ENCODE measurements at places on chromosomes 7 and 10.
A peak's percentile ranks its signal among the peaks of the same experiment; 100 is the strongest.

DNA sequence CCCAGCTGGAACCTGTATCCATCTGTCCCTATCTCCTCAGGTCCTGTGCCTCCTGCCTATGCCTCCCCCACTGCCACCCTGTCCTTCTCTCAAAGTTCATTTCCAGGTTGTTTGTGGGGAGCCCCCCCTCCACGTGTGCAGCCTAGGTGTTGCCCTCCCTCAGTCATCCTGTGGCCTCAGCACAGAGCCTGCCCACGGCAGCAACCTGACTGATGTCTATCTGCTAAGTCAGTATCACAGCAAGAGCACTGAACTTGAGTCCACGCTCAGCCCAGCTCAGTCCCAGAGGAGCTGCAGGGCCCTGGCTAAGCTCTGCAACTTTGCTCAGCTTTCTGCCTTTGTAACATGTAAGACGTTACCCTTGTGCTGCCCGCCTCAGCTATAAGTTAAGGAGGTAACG is 28.7 kb downstream of the FAM53B start:
- DNase-seq = no peak

- DNase-seq = no peak
Observed at GRCh38 chr7:82945480-82945879, 217.2 kb downstream of the PCLO start.

DNA sequence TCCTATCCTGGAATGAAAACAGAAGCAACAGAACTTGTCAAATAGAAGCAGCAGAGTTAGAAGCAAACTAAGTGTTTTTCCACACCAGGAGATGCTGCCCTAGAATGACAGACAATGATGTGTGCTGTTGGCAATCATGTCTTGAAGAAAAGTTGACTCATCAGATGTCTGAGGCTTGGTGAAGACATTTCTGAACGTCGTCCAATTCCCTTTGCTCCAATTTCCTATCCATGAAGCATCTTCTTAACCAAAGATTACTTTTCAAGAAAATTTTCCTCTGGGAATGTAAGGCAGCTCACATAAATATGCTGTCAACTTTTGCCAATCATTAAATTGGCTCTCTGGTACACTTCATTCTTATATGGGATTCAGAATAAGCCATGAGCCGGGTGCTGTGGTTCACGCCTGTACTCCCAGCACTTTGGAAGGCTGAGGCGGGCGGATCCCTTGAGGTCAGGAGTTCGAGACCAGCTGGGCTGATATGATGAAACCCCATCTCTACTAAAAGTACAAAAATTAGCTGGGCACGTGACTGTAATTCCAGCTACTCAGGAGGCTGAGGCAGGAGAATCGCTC is 34.6 kb downstream of the MALSU1 start:
- DNase-seq = no peak

DNA sequence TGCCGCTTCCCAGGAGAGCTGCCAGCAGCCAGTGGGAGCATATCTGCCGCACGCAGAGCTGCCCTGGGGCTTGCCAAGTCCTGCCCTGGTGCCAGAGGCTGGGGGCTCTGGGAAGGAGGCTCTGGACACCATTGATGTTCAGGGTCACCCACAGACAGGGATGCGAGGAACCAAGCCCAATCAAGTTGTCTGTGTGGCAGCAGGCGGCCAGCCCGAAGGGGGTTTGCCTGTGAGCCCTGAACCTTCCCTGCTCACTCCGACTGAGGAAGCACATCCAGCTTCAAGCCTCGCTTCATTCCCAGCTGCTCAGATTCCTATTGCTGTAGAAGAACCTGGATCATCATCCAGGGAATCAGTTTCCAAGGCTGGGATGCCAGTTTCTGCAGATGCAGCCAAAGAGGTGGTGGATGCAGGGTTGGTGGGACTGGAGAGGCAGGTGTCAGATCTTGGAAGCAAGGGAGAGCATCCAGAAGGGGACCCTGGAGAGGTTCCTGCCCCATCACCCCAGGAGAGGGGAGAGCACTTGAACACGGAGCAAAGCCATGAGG is 94.6 kb downstream of the TACC2 start:
- DNase-seq = no peak

DNA sequence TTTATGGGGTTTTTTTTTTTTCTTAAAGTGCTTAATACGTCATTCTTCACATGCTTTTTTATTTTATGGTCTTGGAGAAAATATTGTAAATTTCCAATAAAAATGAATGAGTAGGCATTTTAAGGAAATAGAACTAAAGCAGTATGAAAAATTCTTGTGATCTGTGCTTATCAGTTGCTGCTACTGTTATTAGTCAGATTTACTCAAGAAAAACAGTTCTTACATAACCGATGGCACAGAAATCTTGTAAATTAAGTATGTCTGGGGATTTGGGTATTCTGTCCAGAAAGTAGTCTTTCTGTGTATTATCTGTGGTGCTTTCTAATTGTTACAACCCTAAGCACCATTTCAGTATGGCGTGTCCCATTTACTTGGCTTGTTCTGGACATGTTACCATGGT is 64.7 kb downstream of the LRGUK start:
- peak; percentile 50 for DNase-seq

- DNase-seq = no peak
Observed at GRCh38 chr7:129161524-129162225, 17.2 kb downstream of the TSPAN33 start.

DNA sequence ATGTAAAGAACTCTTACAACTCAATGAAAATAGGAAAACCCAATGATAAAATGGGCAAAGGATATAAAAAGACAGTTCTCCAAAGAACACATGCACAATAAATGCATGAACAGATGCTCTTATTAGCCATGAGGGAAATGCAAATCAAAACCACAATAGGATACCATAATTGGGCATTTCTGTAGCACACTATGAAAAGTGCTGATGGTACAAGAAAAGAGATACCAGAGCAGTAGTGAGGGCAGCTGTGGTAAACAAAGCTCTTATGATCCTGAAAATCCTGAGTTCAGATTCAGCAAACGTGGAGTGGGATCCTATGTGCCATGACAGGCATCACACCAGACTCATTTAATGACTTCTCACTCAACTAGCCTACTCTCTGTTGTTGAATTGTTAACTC is 96.7 kb upstream of the SLC25A13 start:
- no peak for DNase-seq

GRCh38 chr10:103923502-103923901 is 5.5 kb upstream of the STN1 start:
- DNase-seq = no peak

DNA sequence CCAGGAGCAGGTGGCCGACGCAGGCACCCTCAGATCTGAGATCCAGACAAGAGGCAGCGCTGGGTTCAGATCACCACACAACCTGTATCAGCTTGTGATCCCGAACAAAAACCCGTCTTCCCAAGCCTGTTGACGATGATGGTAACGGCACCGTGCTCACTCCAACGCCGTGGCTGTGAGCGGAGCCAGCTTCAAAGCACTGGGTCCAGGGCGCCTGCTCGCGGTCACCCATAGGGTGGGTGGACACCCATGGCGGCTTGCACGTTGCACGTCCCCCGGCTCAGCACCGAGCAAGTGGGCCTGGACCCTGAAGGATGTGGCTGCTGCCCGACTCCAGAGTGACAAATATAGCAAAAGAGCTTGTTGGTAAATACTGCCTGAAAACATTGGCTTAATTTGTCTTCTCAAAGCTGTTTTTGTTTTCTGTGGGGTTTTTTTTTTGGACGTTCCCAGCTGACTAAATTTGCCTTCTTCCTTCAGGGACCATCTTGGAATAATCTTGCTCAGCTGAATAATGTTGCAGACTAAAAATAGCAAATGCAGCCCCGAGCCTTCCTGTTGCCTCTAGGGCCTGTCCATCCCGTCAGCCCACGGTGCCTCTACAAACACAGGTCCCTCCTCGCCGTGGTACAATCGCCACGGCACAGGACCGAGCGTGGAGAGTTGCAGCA is 41.0 kb downstream of the FOXK1 start:
- DNase-seq = no peak

GRCh38 chr7:43764039-43764761 is 5.7 kb downstream of the BLVRA start:
- DNase-seq = peak; percentile 86

DNA sequence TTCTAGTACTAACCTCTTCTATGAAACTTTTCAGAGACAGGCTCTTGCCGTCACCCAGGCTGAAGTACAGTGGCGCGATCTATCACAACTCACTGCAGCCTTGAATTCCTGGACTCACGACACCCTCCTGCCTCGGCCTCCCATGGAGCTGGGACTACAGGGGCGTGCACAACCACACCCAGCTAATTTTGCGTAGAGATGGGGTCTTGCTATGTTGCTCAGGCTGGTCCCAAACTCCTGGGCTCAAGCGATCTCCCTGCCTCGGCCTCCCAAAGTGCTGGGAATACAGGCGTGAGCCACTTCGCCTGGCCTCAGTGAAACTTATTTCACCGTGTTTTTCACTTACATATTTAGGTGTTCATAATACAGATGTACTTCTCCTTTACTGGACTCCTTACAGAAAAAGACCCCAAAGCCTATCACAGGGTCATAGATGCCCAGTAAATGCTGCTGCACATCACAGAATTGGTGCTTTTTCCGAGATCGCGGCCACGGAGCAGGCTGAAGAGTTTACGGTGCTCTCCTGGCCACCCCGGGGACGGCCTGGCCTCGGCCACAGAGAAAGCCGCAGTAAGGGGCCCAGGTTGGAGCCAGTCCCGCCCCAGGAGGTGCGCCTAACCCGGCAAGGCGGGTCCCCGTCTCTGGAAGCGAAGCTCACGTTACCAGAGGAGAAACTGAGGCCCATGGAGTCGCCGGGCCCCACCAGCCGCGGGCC is 595 bp downstream of the TBL2 start:
- no peak for DNase-seq

- no peak for DNase-seq
Observed at GRCh38 chr10:97518301-97519043, 19.7 kb downstream of the UBTD1 start.

DNA sequence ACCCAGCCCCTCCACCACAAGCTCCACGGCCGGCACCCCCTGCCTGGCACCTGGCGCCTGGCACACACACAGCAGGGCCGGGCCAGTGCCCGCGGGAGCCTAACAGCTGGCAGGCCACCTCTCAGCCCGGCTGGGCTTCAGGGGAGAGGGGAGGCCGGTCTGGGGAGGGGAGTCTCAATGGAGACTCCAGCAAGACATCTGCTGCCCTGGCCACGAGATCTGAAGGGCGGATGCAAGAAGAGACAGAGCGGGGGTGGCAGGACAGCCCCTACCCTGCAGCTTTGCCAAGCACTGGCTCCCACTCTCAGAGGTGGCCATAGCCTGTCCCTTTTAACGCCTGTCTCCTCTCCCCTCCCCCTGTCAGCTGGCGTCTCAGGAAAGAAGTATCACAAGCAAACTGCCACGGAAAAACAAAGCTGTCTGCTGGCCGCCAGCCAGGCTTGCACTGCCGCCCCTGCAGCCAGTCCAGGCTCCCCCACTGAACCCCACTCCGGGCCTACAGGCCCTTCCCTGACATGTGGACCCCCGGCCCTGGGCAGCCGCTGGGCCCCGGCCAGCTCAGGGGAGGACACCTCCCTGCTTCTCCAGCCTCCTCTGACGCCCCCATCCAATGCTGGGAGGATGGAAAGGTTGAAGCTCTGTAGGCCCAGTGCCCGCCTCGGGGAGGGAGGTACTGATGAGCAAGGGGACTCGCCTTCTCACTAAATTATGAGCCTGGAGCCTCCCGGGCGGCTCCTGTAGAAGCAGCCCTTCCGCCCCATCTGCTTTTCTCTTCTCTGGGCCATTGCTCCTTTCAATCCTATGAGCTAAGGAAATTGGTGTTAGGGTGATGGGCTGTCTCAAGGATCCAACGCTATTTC is 178.4 kb downstream of the ARHGAP12 start:
- no peak for DNase-seq

- DNase-seq = no peak
Observed at GRCh38 chr7:29077176-29077575, 69.2 kb downstream of the CPVL start.

GRCh38 chr7:28854750-28855074 is 103.4 kb downstream of the TRIL start:
- no peak for DNase-seq

- DNase-seq = no peak
Observed at GRCh38 chr10:22229802-22230157, 12.0 kb upstream of the EBLN1 start.

DNA sequence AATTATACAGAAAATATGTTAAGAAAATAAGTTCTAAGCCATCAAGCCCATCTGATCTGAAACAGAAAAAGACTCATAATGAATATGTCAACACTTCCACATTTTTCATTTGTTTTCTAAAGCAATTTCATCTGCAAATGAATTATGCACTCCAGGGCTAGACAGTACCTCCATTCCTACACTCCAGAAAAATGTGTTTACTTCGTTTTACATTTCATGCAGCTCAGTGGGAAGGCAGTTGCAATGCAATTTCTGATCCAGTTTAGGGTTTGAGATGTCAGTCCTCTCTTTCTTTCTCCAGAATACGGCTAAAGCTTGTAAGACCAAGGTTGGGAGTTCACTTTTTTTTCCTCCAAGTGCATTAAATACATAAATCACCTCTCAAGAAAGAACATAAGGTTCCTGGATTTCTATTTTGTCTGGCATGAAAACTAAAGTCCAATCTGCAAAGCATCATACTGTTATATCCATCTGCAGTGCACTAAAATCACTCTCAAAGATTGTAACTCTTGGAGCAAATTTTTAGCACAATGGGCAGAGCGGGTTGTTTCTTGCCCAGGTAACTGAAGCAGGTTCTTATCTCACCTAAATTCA is 348.8 kb upstream of the C7orf33 start:
- no peak for DNase-seq

GRCh38 chr10:77603534-77603927 is 34.1 kb downstream of the KCNMA1 start:
- no peak for DNase-seq

DNA sequence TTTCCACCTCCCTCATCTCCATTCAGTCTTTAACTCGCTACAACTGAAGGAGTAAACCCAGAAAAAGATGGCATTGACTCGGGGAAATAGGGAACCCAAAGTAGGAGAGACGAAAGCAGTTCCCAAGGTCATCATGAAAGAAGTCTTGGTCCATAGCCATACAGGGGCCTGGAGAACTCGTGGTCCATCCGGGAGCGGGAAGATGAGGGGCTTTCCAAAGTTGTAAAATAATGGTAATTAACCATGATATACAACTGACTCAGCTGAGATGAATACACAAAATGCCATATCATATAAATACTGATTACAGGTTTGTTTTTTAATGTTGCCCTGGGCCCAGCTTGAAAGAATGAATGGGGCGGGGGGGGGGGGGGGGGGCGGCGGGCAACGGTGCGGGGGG is 32.3 kb downstream of the RBM17 start:
- peak; percentile 49 for DNase-seq

GRCh38 chr10:60031664-60032063 is 125.3 kb upstream of the CCDC6 start:
- DNase-seq = peak; percentile 94

DNA sequence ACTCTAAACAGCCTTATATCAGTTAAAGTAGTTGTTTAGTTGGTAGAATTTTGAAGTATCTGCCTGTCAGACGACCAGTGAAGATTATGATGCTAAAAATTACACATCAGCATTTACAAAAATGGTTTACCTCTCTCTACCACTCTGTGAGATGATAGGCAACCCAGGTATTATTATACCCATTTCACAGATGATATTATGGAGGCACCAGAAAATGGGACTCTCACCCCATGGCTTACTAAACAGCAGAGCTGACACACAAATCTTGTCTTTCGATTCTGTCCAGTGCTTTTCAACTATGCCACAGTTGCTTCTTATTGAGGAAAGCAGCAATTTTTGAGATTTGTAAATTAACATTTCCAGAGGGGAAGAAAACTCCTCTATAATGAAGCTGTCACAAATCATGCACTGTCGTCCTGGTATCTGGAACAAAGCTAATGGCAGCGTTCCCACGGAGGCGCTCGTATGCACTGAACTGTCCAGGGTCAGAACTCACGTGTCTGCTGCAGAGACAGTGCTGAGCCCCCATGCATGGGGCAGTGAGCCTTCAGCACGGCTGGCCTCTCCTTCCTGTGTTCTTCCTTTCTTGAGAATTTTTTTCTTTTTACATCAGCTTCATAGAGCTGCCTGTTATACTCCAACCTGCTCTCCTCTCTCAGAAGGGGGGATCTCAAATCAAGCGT is 381.1 kb downstream of the SDK1 start:
- DNase-seq = no peak

All from inflammatory macrophage treated with lipopolysaccharide for 4 hours (primary cell).